ENCODE measurements at places on chromosomes 6 and 20.

DNA sequence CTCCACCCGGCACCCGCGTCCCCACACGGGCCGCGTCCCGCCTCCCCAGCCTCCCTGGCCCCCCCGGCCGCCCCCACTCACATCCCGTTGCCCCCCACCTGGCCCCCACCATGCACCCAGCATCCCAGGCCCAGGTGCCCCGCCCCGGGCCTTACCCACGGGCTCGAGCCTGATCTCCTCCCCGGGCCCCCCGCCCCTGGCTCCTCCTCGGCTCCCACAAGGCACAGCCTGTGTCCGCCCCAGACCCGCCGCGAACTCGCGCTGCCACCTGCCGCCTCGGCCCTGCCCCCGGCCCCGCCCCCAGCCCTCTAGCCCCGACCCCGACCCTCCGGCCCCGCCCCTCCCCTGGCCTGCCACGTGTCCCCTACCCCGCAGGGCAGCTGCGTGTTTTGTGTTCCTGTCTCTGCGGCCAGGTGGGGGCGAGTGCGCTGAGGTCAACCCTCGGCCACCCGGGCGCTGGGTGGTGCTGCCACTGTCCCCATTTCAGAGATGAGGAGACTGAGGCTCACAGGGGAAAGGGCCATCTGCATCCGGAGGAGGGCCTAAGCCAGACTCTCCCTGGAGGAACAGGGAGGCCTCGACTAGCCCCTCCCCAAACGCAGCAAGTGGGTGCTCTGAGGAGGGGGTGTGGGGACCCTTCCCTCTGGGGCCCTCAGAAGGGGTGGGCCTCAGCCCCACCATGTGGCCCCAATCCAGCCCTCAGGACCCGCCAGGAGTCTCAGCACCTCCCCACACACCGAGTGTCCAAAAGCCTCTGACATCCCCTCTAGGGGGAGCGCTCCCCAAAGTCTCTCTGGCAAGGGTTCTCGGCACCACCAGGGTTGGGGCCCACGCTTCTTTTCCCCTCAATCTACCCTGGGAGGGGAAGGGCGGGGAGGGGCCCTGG is 99.8 kb downstream of the TAF4 start:
- no peak for DNase-seq

GRCh38 chr6:36979347-36979742 is 6.7 kb downstream of the MTCH1 start:
- DNase-seq: peak; percentile 48

DNA sequence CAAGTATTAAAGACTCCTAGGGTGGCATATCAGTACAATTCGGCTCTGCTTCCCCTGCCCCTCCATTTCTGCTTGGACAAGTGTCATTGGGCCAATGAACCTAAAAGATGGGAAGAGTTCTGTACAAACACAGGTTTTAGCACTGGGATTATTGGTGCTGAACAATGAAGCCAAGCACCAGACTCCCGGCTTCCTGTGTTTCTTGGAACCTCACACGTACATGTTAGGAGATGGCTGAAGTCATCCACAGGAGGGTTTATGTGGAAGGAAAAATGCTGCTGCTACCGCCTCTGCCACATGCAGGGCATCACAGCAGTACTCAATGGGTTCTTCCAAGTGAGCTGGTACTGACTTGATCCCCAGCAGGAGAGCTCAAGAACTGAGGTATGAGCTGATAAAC is 49.7 kb downstream of the TNFRSF21 start:
- DNase-seq: no peak

- no peak for DNase-seq
Measured at GRCh38 chr6:101086473-101086872, 205.3 kb upstream of the ASCC3 start.

GRCh38 chr6:157368359-157369049 is 12.5 kb upstream of the ZDHHC14 start:
- no peak for DNase-seq

DNA sequence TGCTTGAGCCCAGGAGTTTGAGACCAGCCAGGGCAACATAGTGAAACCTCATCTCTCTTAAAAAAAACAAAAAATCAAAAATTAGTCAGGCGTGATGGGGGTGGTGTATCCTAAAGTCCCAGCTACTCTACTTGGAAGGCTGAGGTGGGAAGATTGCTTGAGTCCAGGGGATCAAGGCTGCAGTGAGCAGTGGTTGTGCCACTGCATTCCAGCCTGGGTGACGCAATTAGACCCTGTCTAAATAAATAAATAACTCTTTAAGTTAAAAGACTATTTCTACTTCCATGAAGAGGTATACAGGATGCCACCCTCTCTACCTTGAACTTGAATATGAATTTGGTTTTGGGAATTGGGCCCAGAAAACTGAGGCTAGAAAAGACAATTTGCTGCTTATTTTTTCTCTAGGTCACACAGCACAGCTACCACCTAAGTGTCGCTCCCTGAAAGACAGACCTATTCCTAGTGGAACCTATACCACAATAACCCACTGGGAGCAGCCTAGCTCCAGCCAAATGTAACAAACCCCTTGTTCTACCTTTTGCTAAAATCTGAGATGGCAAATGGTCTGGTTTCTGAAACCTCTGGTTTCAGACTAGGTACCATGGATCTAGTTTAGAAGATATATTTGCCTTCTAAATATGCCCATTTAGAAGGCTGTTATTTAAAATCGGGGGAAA is 35.2 kb downstream of the HMGCLL1 start:
- no peak for DNase-seq

DNA sequence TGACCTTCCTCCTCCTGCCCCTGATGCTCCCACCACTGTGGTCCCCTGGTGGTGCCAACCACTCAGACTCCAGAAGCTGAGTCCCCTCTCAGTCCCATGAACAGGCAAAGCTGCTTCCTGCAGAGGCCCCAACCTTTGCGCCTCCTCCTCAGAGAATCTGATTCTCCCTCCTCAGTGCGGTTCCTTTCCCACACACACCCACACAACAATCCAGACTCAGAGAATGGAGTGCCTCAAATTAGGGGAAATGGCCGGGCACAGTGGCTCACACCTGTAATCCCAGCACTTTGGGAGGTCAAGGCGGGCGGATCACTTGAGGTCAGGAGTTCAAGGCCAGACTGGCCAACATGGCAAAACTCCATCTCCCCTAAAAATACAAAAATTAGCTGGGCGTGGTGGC is 23.0 kb downstream of the RIPOR3 start:
- no peak for DNase-seq

DNA sequence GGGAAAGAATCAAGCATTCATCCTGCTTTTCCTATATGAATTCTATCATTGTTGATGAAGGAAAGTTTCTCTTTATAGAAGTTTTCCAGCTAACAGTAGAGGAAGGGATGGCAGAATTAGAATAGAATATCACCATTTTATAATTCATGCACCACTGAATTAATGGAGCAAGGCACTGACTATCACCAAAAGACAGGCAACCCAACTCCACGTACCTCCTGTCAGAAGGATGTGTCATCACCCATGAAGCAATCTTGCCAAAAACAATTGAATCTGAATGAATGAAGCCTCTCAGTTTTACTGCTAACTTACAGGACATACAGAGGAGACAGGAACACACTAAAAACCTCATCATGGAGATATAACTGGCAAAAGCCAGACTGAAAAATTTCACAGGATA is 122.4 kb downstream of the NFATC2 start:
- no peak for DNase-seq

- DNase-seq: no peak
Measured at GRCh38 chr20:39880890-39881289, 808.1 kb downstream of the MAFB start.

- no peak for DNase-seq
Measured at GRCh38 chr6:71179249-71179885, 109.2 kb upstream of the OGFRL1 start.

DNA sequence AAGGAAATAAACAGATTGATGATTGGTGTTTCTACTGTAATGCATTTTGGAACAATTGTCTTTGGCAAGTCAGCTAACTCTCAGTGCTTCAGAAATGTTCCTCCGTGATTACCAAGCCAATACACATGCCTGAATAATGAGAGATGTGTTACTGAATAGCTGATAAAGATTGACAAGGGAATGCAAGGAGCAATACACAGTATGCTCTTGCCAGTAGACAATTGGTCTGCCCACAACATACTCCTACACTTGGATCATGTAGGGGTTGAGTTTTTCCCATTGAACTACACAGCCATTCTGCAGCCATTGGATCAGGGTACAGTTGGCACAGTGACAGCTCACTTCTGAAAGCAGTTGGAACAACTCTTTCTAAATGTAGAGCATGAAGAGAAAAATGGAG is 5.6 kb upstream of the GJB7 start:
- DNase-seq: no peak

DNA sequence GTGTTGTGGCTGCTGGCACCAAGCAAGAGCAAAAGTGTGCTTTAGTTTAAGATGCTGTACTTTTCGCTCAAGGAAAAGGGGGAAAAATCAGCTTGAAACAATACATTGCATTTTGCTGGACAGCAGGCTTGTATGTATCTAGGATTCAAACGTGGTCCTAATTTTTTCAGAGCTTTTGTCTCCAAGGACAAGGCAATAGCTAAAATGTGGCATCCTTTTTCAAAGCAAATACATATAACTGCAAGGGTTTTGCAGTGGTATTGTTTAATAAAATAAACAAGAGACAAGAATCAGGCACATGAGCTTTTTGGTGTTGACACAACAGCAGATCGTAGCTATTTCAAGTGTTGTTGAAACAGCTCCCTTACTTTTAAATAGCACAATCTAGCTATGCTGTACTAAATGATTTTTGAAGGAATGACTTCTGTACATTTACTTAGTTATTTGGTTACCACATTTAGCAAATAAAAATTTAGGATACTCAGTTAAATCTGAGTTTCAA is 137.0 kb upstream of the HEY2 start:
- no peak for DNase-seq

- no peak for DNase-seq
Measured at GRCh38 chr6:9657994-9658393, 756.9 kb downstream of the TFAP2A start.

- no peak for DNase-seq
Measured at GRCh38 chr20:17825252-17825959, 125.6 kb downstream of the BANF2 start.

- DNase-seq: no peak
Measured at GRCh38 chr6:170032197-170032596, 258.7 kb downstream of the DLL1 start.

GRCh38 chr6:15881150-15881549 is 218.3 kb upstream of the DTNBP1 start:
- DNase-seq: no peak

- DNase-seq: no peak
Measured at GRCh38 chr6:134435814-134436280, 117.9 kb upstream of the SGK1 start.

DNA sequence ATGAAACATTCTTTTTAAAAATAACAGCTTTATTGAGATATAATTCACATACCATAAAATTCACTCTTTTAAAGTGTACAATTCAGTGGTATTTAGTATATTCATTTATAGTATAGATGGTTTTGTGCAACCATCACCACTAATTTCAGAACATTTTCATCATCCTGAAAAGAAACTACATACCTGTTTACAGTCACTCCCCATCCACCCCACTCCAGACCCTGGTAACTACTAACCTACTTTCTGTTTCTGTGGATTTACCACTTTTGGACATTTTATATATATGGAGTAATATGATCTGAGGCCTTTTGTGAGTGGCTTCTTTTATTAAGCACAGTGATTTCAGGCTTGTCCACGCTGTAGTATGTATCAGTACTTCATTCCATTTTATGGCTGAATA is 2.5 kb upstream of the TMEM217 start:
- no peak for DNase-seq

GRCh38 chr6:157715728-157716164 is 107.3 kb upstream of the SNX9 start:
- DNase-seq: no peak

GRCh38 chr6:143842461-143842901 is 657 bp upstream of the LTV1 start:
- DNase-seq: no peak
